Cardiac ventricle fibroblast (primary cell): ENCODE measurements at places on chromosomes 12 and 14. TPM values are rescaled to one million over a fixed set of nuclear protein-coding genes. Genes with fewer than 3 reads are reported as not detected.

SRSF5 gene
- total RNA-seq, result 123 and 136 TPM in 2 replicates

PDE3A gene
- total RNA-seq, result 5.9 and 7.4 TPM in 2 replicates

SLCO1A2 gene
- total RNA-seq, result not detected in 2 replicates

OTOGL gene
- 0.15 and 0.31 TPM in 2 replicates for total RNA-seq

AMN gene
- total RNA-seq, result 0.12 TPM in 1 of 2 replicates, not detected in the other

PRKD1 gene
- 18.7 and 23.9 TPM in 2 replicates for total RNA-seq

SMIM41 gene
- total RNA-seq, result not detected in 2 replicates

CCDC38 gene
- total RNA-seq, result not detected in 2 replicates
